ENCODE measurements at places on chromosomes 16 and 17.

DNA sequence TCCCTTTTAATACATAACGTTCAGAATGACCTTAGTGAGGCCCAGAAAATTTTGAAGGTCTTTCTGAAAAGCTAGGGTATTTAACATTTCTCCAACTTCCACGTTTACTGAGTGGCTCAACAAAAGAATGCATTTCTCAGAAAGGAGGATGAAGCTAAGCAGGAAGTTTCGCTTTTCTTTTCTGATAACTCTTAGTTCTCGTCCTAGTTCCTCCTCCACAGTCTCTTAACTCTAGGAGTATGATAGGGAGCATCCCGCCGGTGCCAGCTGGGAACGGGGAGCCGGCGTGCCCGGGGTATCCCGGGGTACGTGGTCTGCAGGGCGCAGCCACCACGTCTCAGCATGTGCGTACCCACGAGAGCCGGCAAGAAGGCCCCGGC lies 363 bp downstream of the KARS1 start:
- DNase-seq = no peak
- peaks cover 12% of the 10 kb centered on the region for H3K36me3 ChIP-seq
- H3K27ac ChIP-seq = peak overlapping the region; percentile 85
- H3K4me3 ChIP-seq = peak overlapping the region; percentile 61
- no peaks in the 10 kb centered on the region for H3K27me3 ChIP-seq
- peaks cover 17% of the 10 kb centered on the region for H3K4me1 ChIP-seq

- H3K36me3 ChIP-seq = no peaks in the 10 kb centered on the region
- no peaks in the 10 kb centered on the region for H3K27me3 ChIP-seq
- no peak for DNase-seq
- no peak overlapping the region for H3K27ac ChIP-seq
Observed at GRCh38 chr16:52050418-52050817, 496.5 kb downstream of the TOX3 start.

DNA sequence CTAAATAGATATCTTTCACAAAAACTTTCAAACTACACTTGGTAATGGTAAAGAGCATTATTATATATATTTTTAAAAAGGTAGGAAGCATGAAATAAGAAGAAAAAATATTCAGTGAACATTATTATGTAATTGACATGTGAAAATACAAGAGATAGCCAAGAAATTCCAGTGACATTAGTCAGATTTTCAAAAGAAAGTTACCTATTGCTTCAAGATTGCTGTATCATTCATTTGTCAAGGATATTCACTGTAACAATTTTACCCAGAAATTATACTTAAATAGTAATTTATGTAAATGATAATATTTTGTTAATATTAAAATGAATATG lies 350.2 kb downstream of the KIF2B start:
- no peak overlapping the region for H3K4me3 ChIP-seq
- H3K27ac ChIP-seq = no peak overlapping the region
- H3K4me1 ChIP-seq = no peaks in the 10 kb centered on the region
- DNase-seq = no peak
- H3K27me3 ChIP-seq = no peaks in the 10 kb centered on the region

DNA sequence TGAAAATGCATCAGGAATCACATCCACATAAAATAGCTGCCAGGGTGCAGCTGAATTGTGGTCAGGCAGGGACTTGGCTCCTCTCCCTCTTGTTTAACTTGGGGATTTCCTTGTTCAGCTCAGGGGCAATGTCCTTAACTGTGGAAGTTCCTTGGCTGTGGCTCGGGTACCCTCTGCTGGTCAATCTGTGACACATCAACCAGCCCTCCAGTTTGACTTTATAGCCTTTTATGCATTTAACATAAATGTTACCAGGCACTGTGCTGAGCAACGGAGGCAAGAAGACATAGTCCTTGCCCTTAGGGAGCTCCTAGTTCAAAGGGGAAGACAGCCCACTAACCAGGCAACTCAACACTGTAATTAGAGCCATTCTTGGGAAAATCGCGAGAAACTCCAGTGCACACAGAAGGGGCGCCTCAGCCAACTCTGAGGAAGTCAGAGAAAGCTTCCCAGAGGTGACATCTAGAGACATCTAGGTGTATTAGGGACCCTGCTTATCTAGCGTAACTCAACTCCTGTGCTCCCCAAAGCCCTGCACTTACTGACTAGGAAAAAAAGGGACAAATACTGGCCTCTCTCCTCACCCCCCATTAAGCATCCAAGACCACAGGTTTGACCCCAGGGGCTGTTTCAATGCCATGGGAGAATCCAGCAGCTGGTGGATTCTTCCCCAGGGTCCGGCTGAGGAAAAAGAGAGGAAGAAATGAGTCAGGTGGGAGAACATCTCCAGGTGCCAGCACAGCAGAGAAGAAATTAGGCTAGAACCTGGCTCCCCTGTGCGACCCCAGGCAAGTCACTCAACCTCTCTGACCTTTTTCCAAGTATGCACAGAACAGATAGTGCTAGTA lies 17.3 kb upstream of the EEF2K start:
- H3K4me1 ChIP-seq = peaks cover 10% of the 10 kb centered on the region
- no peak overlapping the region for H3K27ac ChIP-seq
- no peak overlapping the region for H3K4me3 ChIP-seq
- no peaks in the 10 kb centered on the region for H3K27me3 ChIP-seq
- peak; percentile 97 for DNase-seq

- no peak for DNase-seq
- peaks cover 79% of the 10 kb centered on the region for H3K27me3 ChIP-seq
- no peak overlapping the region for H3K4me3 ChIP-seq
- H3K4me1 ChIP-seq = no peaks in the 10 kb centered on the region
- H3K36me3 ChIP-seq = no peaks in the 10 kb centered on the region
Observed at GRCh38 chr16:10877472-10877946, 507 bp downstream of the CIITA start.

DNA sequence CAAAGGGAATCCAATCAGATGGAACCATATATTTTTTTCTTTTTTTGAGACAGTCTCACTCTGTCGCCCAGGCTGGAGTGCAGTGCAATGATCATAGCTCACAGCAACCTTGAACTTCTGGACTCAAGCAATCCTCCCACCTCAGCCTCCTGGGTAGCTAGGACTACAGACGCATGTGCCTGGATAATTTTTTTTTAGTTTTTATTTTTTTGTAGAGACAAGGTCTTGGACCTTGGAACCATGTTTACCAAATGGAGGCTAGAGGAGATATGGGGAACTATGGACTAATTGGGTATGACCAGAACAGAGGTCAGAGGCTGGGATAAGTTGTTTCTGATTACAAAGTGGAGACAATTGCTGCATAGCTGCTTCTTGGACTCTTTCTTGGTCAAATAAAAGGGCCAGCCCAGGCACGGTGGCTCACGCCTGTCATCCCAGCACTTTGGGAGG lies 41.2 kb upstream of the ADCY9 start:
- no peaks in the 10 kb centered on the region for H3K36me3 ChIP-seq
- DNase-seq = no peak
- no peak overlapping the region for H3K27ac ChIP-seq
- H3K27me3 ChIP-seq = no peaks in the 10 kb centered on the region
- H3K4me3 ChIP-seq = no peak overlapping the region
- no peaks in the 10 kb centered on the region for H3K4me1 ChIP-seq

- H3K36me3 ChIP-seq = peaks cover 1% of the 10 kb centered on the region
- no peaks in the 10 kb centered on the region for H3K27me3 ChIP-seq
- H3K4me3 ChIP-seq = peak overlapping the region; percentile 63
- peak overlapping the region; percentile 91 for H3K27ac ChIP-seq
Observed at GRCh38 chr17:75856062-75856756, 1.1 kb upstream of the WBP2 start.

DNA sequence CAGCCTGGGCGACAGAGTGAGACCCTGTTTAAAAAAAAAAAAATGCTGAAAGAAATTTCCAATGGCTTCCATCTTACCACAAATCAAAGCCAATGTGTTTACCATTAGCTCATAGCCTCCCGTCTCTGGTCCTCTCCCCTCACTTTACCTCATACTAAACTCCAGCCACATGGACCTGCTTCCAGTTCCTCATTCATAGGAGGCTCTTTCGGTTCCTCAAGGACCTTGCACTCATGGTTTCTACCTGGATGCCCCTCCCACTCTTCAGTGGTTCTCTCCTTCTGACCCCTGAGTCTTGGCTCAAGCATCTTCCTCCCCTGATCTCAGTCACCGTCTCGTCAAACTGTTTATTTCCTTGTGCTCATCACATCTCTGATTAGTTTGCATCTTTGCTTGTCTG lies 3.8 kb upstream of the DEF8 start:
- H3K4me3 ChIP-seq = no peak overlapping the region
- peaks cover 45% of the 10 kb centered on the region for H3K27me3 ChIP-seq
- H3K27ac ChIP-seq = no peak overlapping the region
- no peaks in the 10 kb centered on the region for H3K36me3 ChIP-seq

DNA sequence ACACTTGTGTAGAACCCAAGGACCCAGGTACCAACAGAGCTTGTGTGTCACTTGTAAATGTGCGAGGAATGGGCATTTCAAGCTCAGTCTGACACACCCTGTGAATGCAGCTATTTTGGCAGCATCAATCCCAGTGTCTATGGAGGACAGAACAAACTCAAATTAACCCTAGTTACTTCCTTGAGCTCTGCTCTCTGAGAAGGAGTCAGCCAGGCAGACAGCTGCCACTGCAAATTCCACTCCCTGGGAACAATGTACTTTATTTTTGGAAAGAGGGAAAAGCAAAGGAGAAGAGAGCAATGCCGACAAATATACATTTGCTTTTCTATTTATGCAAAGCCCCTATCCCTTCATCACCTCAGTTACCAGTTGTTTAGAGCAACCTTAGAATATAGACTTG lies 48.4 kb upstream of the NOG start:
- H3K4me3 ChIP-seq = no peak overlapping the region

- peaks cover 6% of the 10 kb centered on the region for H3K4me1 ChIP-seq
- H3K36me3 ChIP-seq = no peaks in the 10 kb centered on the region
- no peak overlapping the region for H3K4me3 ChIP-seq
- peak; percentile 31 for DNase-seq
- H3K27ac ChIP-seq = no peak overlapping the region
Observed at GRCh38 chr17:31148205-31148604, 53.4 kb downstream of the NF1 start.

DNA sequence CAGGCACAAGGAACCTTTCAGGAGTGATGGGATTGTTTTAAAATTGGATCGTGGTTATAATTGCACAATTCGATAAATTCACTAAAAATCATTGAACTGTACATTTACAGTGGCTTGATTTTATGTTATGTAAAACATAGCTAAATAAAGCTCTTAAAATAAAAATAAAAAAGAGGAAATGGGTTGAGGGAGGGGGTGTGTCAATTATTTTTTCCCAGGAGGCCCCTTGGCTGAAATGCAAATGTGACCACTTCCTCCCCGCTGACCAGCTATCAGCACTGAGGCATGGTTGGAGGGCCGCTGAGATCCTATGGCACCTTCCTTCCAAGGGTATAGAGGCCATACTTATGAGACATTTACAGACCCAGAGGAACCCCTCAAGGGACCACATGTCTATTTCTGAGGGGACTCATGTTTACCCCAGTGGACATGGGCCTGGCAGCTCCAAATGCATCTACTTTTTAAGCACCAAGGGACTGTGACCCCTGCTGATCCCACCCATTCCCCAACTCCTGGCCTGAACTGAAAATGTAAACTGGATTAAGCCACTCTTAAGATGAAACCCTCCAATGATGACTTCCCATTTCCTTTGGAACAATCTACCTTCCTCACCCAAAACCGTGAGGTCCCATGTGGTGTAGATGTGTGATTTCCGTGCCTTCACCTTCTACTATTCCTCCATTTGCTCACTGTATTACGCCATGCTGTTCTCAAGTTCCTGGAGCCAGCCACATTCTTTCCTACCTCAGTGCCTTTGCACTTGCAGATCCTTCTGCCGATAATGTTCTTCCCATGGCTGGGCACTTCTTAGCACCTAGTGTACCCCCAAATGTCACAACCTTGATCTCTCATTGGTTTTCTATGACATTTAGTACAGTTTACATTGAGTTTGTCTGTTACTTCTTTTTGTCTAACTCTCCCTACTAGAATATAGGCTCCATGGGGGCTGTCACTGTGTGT lies 2.8 kb upstream of the IL21R start:
- DNase-seq = no peak
- H3K27ac ChIP-seq = no peak overlapping the region
- H3K36me3 ChIP-seq = no peaks in the 10 kb centered on the region
- H3K4me1 ChIP-seq = no peaks in the 10 kb centered on the region

- H3K36me3 ChIP-seq = no peaks in the 10 kb centered on the region
- no peaks in the 10 kb centered on the region for H3K27me3 ChIP-seq
- no peaks in the 10 kb centered on the region for H3K4me1 ChIP-seq
- no peak for DNase-seq
- H3K27ac ChIP-seq = no peak overlapping the region
Observed at GRCh38 chr16:10107081-10107480, 75.1 kb downstream of the GRIN2A start.

DNA sequence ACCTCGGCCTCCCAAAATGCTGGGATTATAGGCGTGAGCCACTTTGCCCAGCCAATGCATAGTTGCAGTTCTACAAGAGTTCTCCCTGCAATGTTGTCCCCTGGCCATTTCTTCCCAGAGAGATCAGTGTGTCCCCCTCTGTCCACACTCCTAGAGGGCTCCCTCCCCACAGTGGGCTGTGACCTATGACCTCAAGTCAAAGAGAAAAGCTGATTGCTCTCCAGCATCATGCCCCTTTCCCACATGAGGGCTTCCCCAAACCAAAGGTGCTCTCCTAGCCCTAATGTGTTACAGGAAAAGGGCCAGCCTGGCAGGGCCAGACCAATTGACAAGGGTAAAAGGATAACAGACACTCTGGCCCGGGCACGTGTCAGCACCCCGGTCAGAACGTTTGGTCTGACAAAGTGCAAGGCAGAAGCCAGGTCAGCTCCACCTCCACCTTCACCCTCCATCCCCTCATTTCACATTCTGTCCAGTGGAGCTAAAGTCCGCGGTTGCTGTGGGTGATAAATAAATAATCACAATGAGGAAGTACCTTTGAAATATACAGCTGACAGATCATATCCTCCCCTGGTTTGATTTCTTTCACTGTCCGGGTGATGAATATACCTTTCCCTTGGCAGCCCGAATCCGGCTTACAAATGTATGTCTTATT lies 17.8 kb downstream of the TTLL6 start:
- H3K27me3 ChIP-seq = peaks cover 46% of the 10 kb centered on the region
- no peaks in the 10 kb centered on the region for H3K4me1 ChIP-seq
- no peaks in the 10 kb centered on the region for H3K36me3 ChIP-seq
- no peak overlapping the region for H3K27ac ChIP-seq

DNA sequence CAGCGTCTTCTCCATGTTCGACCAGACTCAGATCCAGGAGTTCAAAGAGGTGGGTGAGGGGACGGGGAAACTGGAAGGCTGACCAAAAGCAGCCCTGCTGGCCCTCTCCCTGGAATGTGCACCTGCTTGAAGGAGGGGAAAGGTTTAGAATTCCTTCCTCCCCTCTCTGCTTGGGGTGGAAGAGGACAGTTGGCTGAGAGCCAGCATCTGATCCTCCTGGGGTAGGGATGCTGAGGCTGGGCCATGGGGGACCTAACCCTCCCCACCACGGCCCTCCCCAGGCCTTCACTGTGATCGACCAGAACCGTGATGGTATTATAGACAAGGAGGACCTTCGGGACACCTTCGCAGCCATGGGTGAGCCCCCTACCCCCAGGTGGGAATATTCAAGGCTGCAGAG lies 1.3 kb downstream of the MYL11 start:
- H3K4me1 ChIP-seq = peaks cover 25% of the 10 kb centered on the region
- H3K4me3 ChIP-seq = no peak overlapping the region
- no peaks in the 10 kb centered on the region for H3K36me3 ChIP-seq
- no peak for DNase-seq

- no peak for DNase-seq
- no peaks in the 10 kb centered on the region for H3K27me3 ChIP-seq
- no peaks in the 10 kb centered on the region for H3K36me3 ChIP-seq
- H3K4me1 ChIP-seq = peaks cover 11% of the 10 kb centered on the region
- H3K4me3 ChIP-seq = no peak overlapping the region
- H3K27ac ChIP-seq = no peak overlapping the region
Observed at GRCh38 chr17:72660274-72661115, 432.0 kb downstream of the SLC39A11 start.

- no peaks in the 10 kb centered on the region for H3K4me1 ChIP-seq
- no peaks in the 10 kb centered on the region for H3K27me3 ChIP-seq
- no peak overlapping the region for H3K27ac ChIP-seq
- no peak for DNase-seq
- no peak overlapping the region for H3K4me3 ChIP-seq
Observed at GRCh38 chr16:87974178-87974577, 22.9 kb downstream of the BANP start.

All from cardiac muscle cell (in vitro differentiated cells and primary cell).